ENCODE measurements at places on chromosomes 16 and 17.
A peak's percentile ranks its signal among the peaks of the same experiment; 100 is the strongest.

DNA sequence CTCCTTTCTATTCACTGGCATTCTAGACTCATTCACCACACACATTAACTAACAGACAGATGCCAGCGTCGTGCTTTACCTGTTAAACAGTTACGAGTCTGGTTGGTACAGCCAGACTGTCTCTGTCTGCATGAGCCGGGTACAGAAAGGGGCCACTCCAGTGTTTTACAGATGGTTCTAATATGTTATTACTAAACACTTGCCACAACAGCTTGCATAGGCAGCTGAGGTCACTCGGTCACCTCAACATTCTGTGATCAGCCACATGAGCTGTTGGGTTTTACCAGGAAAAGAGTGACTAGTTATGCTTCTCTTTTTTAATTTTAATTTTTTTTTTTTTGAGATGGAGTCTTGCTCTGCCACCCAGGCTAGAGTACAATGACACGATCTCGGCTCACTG is 25.2 kb downstream of the CD300A start:
- peak; percentile 11 for DNase-seq

DNA sequence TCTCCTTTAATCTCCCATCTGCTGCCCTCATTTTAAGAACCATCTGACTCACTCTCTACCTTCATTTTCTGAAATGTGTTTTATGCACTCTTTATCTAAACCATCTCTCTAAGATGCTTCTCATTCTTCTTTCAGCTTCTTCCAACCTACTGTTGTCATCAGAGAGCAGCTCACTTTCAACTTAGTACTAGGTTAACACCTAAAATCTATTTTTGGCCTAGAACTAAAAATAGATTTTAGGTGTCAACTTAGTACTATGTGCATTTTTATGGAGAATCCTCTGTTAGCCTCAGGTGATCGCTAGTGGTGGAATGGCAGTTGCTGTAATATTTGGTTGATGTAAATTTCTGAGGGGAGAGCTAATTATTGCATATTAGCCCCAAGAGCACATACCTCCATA is 277.1 kb downstream of the KCNJ2 start:
- DNase-seq, result no peak

- no peak for DNase-seq
These were observed 44.5 kb upstream of the AKAP1 start for GRCh38 chr17:57040571-57040970.

- no peak for DNase-seq
These were observed 50.1 kb downstream of the RHOT1 start for GRCh38 chr17:32192379-32192778.

GRCh38 chr16:66487580-66488275 is 60.6 kb downstream of the BEAN1 start:
- DNase-seq, result peak; percentile 69

DNA sequence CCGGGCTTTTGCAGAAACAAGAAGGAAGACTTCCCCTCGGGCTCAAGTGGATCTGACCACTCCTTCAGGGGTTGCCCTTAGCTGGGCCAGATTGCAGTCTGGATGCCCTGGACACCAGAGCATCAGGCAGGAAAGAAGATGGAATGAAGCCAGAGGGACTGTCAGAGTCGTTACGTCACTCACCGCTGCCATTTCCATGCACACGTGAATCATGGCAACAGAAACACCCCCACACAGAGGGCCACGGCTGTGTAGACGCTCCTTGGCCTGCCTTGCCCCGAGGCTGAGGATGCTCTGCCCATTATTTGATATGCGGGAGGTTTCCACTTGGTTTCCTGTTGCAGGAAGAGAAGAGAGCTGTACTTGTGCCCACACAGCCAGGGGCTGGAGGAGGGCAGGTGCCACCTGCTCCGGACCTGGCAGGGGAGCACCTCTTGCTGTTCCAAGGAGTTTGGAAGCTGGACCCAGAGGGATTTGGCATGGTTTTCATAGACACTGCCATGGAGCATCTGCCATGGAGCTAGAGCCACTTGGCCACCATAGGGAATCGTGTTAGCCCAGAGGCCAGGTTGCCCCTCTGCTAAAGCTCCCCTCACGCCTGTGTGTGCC is 29.4 kb downstream of the RBFOX3 start:
- DNase-seq, result no peak

DNA sequence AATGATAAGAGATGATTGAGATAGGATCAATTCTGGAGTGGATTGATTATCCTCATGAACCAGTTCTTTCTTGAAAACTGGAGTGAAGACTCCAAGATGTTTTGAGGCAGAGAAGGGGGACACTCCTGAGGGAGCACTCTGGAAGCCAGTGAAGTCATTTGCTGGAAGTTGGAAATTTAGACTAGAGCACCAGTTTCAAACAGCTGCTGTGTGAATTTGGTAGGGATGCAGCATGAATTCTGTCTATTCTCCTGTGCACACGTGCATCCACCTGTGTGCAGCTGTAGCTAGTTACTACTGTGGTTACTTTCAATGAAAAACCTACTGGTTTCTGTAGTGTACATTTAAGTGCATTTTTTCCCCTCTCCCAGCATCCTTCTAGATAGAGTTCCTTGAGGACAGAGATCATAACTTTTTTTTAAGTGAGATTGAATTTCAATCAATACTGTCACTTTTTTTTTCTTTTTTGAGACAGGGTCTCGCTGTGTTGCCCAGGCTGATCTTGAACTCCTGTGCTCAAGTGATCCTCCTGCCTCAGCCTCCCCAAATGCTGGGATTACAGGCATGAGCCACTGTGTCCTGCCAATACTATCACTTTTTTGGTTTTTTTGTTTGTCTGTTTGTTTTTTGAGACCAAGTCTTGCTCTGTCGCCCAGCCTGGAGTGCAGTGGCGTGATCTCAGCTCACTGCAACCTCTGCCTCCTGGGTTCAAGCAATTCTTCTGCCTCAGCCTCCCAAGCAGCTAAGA is 65.9 kb downstream of the TUBD1 start:
- DNase-seq, result no peak

DNA sequence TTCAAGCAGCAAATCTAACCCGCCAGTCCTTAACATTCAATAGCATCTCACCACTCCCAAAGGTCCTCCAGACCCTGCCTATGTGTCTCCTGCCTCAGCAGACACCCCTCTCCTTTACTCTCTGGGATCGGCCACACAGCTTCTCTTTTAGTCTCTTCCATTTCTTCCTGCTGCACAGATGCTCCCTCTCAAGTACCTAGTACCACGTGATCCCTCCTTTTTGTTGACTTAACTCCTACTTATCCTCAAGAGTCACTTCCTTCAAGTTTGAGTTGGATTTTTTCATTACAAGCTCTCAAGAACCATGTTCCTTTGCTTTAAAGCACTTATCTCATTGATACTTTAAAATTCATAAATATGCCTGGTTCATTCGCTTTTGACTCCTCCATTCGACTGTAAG is 24.9 kb downstream of the AMFR start:
- no peak for DNase-seq

GRCh38 chr17:56324676-56325075 is 171.4 kb downstream of the ANKFN1 start:
- no peak for DNase-seq

- no peak for DNase-seq
These were observed 34.4 kb upstream of the SLC5A10 start for GRCh38 chr17:18917506-18918032.

DNA sequence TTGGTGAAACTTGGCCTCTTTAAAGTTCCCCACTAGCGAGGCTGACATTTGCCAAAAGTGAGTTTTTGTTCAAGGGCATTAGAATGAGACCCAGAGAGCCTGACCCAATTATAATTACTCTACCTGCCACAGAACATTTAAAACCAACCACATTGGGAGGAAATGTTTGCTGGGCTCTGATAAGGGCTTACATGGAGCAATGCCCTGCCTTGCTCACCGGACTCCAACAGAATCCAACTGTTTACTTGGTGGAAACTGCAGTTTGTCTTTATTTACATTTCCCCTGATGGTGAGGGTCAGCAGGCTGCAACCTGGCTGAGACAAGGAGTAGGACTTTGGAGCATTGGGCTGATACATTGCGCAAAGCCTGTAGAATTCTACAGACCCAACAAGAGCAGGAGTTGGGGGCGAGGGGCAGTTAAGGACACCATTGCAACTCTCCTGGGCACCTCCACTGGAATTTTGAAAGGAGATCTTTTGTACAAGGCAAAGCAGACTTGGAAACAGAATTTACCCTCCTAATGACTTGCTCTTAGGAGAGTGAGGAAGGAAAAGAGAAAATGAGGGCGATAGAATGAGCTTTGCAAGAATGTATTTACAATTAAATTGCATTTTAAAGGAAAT is 368.6 kb downstream of the SHISA9 start:
- DNase-seq, result no peak

DNA sequence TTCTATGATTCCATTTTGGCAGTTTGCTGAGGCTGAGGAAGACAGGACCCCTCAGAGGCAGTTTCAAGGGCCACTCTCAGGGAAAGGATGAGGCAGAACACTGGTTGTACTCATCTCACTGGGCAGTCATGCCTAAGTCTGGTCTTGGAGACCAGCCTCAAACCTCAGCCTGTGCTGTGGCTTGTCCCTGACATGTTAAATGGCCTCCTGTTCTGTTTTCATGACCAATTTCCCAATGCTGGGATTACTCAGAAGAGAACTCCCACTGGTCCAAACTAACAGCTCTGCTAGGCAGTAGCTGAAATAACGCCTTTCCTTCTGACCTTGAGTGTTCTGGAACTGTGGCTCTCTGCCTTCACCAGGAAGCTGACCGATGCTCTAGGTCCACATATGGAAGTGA is 8.4 kb upstream of the SPDYE4 start:
- peak; percentile 35 for DNase-seq

DNA sequence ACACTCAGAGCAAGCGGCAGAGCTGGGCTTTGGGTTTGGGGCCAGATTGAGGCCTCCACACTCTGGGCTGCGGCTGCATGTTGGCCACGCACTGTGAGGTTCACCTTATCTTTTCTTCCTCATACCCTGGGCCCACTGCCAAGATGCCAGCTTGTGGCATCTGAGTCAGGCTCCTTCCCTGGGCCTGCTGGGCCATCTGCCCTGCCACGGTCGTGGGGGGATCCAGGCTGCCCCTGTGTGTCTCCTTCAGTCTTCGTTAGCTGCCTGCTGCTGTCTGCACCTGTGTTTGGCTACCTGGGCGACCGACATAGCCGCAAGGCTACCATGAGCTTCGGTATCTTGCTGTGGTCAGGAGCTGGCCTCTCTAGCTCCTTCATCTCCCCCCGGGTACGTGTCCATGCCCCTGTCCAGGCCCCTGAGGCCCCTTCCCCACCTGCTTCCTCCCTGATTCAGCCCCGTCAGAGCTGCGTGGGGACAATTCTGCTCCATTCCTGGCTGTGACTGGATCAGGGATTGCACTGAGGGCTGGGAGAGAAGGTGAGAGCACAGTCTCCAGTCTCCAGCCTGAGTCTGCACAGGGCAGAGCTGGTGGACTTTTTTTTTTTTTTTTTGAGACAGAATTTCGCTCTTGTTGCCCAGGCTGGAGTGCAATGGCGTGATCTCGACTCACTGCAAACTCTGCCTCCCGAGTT is 11.2 kb downstream of the SPNS3 start:
- no peak for DNase-seq

GRCh38 chr17:4146641-4147040 is 3.6 kb downstream of the CYB5D2 start:
- DNase-seq, result no peak

DNA sequence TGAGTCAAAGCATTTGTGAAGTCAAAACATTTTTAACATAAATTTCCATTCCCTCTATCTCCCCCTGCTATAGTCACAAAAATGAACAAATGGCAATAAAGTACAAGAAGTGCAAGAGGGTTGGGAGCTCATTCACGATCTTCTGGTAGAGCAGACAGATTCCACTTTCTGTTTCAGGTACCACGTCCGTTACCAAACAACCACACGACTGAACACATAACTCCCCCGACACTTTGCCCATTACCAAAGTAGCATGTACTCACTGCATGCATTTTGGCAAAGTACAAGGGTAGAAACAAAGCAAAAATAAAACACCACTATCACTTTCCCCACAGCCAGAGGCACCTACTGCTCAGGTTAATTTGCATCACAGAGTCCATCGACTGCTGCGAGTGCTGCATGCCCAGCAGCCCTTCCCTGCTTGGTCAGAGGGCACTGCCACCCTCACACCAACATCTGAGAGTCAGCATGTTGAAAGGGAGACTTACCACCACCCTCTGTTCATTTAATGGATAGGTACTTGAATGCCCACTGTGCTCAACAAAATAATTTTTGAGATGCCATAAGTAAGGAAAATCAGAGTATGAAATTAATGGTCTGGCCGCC is 150.3 kb upstream of the AXIN2 start:
- DNase-seq, result no peak

- no peak for DNase-seq
These were observed at the start of gene MTSS2 for GRCh38 chr16:70685938-70686375. Gene MTSS2 (minus strand): TSS chr16:70686053. CDS start chr16:70685791, 262 bp downstream.

Measured in coronary artery (tissue), 2 donors.